T1000 (cell line): ENCODE measurements at places on chromosomes 16 and 17.

GRCh38 chr17:19533718-19534561 lies at the start of gene SLC47A1:
Gene SLC47A1, plus strand, starts transcription at chr17:19533854. Its CDS starts 86 bp downstream, at chr17:19533940.
- DNase-seq = no peak

- DNase-seq = no peak
Measured at GRCh38 chr16:27103954-27104353, 37.2 kb downstream of the C16orf82 start.

- DNase-seq = no peak
Measured at GRCh38 chr16:17945080-17945601, 391.4 kb downstream of the NPIPA8 start.

GRCh38 chr17:30393491-30393890 lies 14.8 kb downstream of the CPD start:
- no peak for DNase-seq

GRCh38 chr16:50213939-50214519 lies 52.3 kb upstream of the ADCY7 start:
- DNase-seq = no peak

DNA sequence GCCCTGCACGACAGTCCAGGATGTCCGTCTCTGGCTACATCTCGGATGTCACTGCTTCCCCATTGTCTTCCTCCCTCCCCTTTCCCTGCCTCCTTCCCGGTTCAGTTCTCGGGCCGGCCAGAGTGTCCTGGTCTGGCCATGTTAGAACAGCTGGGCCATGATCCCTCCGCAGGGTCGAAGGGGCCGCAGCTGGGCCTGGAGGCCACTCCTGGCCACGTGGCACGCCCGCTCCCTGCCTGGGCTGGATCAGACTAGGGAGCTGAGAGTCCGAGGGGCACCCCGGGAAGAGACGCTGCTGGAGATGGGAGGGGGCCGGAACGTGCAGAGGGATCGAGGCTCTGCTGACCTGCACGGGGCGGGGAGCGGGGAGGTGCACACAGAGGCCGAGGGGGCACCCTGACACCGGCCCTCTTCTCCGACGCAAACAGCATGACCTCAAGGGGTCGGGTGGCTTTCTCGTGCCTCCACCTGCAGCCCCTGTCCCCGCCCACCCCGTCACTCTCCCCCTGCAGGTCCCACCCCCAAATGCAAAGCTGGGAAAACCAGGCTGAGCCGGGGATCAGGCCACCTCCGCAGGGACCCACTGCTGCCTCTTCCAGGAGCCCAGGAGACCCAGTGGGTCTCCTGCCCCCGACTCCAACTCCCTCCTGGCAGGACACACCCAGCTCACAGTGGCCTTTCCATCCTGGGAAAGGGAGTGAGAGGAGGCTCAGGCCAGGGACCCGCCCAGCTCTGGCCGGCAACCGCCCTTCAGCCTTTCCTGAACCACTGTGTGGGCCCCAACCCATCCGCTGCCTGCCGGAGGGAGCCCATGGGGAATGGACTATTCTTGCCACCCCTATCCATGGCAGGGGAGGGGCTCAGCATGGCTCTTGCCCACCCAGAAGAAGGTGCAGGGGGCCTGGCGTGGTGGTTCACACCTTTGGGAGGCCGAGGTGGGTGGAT lies 38.5 kb downstream of the CTU2 start:
- no peak for DNase-seq

GRCh38 chr17:18267366-18267765 lies 6.9 kb downstream of the MIEF2 start:
- DNase-seq = no peak

DNA sequence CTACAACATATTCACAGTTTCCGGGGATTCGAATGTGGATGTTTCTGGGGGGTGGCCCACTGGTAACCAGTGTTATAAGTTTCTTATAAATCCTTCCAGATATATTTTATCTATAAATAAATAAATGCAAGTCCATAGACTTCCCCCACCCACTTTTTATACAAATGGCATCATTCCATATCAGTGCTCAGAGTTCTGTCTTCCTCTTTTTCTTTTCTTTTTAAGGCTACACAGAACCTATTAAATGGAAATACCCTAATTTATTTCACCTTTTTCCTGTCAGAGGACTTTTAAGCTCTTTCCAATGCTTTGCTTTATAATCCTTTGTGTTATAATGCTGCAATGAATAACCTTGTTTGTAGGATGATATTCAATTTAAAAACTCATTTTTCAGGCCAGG lies 3.8 kb downstream of the LGALS9 start:
- no peak for DNase-seq

DNA sequence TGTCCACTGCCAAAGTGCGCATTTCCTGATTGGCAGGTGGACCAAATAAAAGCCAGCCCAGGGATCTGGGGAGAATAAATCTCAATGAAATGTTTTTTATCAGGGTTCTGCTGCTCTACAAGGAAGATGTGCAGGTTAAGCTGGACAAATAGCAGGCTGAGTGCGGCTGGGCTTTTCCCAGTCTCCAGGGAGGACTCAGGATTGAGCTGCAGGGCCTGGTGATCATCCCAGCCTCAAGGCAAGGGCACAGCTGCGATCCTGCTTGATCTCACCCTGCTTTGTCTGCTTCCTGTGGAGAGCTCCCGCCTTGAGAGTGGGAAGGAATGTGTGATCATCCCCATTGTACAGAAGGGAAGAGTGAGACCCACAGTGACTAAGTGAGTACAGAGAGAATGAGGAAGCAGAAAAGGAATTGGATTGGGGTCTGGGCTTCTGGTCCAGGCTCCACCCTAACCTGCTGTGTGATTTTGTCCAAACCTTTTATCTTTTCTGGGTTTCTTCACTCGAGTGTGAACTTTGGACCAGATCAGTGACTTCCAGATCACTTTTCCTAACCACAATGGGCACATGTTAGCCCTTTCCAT lies 75.3 kb upstream of the CRHR1 start:
- DNase-seq = no peak

- DNase-seq = peak; percentile 21
Measured at GRCh38 chr16:29857133-29857760, 5.8 kb downstream of the CDIPT start.

GRCh38 chr16:88812513-88813268 lies 963 bp upstream of the APRT start:
- DNase-seq = no peak

DNA sequence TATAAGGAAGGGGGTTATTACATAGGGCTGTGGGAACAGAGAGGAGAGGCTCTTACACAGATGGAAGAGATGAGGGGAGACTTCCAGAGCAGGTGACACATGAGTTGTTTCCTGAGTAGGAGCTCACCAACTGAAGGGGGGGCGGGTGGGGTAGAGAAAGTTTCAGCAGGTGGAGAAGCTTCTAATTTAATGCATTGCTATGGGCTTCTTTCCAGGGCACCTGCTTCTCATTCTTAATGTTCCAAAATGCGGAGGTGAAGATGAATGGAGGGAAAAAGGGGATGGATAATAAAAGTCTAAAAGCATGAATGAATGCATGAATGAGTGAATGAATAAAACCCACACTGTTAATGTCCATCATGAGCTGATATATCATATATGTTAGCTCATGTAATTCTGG lies 439.0 kb upstream of the CCL2 start:
- no peak for DNase-seq

GRCh38 chr17:50687200-50688066 lies 20.3 kb downstream of the ANKRD40 start:
- DNase-seq = no peak

GRCh38 chr16:48050871-48051270 lies 104.9 kb downstream of the ABCC12 start:
- no peak for DNase-seq

DNA sequence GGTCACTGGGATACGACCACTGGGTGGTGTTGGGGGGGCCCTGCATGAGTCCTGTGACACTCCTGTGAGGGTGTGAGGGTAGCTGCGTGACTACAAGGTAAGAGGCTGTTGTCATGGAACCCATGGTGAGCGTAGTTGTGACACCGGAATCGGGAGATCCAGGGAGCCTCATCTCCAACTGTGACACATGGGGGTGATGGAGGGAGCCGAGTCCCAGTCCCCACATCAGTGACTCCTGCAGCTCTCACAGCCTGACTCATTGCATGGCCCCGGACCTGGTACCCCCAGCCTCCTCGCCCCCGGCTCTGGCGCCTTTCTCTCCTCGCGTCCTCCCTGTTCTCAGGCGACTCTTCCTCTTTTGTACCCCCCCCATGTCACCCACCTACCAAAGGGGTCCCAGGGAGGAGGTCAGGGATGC lies 14.2 kb downstream of the CDH16 start:
- no peak for DNase-seq

DNA sequence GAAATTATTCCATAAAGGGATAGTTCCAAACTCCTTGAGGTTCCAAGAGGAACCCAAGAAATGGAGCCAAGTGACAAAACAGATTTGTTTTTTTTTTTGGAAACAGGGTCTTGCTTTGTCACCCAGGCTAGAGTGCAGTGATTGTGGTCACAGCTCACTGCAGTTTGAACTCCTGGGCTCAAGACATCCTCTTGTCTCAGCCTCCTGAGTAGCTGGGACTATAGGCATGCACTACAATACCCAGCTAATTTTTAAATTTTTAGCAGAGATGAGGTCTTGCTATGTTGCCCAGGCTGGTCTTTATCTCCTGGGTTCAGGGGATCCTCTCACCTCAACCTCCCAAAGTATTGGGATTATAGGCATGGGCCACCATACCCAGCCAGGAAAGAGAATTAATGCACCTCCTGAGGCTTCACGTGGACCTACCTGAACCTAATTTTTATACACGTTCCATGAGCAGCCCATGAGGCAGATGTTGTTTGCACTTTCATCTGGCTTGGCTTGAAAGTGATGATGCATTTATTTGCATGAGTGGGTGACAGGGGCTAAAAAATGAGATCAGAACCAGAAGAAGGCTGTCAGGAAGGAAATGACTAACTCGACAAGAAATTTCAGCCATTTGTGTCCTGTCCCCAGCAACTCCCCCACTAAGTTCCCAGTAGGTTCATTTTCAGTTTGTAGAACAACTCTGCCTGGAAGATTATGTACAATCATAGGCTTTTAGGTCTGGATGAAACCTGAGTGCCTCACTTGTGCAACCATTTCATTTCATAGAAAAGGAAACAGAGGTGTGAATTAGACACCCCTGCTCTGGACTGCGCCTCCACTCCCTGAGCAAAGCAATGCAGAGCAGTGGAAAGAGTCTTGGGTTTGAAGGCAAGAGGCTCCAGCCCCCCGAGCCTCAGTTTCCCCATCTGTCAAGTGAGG lies 10.3 kb upstream of the IRF8 start:
- no peak for DNase-seq

DNA sequence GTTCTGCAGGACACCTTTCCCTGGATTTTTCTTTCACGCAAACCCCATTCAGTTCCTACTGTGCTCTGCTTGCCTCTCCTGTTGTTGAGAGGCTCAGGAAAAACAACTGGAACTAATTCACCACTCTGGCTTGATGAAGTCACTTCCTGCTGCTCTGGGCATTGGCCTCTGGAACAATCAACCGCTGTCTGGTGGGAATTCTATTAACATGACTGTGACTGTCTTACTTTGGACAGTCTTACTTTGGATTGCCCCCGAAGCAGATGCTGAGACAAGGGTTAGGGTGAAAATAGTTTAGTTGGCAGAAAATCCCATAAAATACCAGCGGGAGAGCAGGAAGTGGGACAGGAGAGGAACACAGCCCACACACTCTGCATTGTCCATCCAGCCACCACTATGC lies 90.0 kb upstream of the HSBP1 start:
- no peak for DNase-seq

DNA sequence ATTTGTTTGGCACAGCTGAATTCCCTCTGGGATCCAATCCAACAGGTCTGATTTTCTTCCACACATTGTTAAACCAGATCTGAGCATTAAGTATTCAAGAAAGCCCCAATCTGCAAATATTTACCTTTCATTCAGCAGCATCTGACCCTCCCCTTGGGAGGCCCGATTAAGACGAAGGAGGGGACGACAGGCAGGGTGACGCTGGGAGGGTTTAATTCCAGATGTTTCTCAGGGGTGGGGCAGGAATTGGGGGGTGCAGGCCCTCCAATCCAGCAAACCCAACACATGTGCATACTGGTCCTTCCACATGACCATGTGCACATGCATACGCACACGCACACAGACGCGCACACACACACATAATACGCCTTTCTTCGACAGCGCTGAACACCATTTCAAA lies 240.5 kb downstream of the GSG1L start:
- no peak for DNase-seq

DNA sequence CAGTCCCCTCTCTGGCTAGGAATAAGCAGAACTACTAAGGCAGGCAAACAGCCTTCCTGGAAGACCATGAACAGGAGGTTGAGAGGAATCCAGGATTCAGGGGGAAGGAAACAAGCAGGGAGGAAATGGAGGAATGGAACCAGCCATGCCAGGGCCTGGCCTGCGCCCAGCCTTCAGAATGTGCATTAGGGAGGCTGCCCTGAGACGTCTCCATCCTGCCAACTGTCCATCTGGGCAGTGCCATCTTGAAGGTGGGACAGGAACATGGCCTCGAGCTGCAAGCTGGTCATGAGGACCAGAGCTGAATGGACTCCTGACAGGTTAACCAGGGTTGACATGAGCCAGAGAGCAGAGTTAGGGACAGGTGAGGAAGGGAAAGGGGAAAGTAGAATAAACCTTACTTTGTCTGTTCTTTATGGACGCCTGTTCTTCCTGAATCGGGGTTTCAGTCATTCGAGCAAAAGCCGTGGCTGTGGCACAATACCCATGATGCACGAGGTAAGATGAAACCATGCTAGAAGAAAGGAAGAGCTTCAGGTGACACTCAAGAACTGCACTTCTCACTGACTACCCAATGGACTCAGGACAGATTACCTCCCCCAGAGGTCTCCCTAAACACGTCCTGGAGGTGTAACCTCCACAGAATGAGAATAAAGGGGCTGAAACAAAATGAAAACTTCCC lies 12.1 kb upstream of the GFOD2 start:
- no peak for DNase-seq

DNA sequence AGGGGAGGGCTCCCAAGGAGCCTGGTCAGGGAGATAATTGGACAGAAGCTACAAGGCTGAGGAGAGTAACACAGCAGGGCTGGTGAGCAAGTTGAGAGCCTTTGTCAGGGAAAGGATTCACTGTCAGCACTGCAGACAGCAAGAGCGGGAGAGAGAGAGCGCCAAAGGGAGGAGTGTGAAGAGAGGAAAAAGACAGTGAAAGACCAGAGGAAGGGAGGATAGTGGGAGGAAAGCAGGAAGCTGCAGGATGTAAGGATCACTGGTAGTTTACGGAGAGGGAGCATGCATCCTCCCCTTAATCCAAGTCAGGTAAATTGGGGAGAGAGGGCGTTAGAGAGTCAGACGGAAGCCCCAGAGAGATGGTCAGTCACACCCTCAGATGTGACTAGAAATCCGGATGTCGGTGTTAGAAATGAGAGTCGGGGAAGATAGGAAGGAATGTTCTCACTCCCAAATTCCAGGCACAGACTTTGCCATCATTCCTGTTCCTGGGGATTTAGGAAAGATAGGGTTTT lies 13.8 kb upstream of the SPOP start:
- DNase-seq = no peak

DNA sequence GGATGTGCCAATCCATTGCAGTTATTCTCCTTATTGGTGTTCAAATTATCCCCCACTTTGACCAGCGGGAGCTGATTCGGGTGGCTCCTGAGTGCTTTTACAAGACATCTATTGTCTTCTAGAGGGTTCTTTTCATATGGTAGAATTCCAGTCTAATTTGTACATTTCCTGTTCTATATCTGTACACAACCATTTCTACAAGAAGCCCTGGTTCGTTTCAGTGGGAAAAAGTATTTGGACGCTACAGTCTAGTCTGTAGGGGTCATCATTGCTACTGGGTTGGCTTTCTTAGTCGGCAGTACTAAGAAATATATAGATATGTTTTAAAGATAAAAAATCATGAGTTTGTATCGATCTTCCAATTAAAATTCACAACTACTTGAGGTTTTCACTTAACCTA lies 262.6 kb downstream of the MAP2K6 start:
- no peak for DNase-seq
